Nucleus accumbens (tissue), 56 donors: ENCODE measurements at places on chromosomes 6 and 20.
A peak's percentile ranks its signal among the peaks of the same experiment; 100 is the strongest.

DNA sequence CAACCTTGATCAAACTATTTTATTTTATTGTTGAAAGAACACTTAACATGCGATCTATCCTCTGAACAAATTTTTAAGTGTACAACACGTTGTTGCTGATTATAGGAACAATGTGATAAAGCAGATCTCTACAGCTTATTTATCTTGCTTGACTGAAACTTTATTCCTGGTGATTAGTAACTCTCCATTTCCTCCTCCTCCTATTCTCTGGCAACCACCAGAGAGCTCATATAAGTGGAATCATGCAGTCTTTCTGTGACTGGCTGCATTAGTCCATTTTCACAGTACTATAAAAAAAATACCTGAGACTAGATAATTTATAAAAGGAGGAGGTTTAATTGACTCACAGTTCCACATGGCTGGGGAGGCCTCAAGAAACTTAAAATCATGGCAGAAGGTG lies 218.1 kb downstream of the LRFN2 start:
- DNase-seq = no peak

DNA sequence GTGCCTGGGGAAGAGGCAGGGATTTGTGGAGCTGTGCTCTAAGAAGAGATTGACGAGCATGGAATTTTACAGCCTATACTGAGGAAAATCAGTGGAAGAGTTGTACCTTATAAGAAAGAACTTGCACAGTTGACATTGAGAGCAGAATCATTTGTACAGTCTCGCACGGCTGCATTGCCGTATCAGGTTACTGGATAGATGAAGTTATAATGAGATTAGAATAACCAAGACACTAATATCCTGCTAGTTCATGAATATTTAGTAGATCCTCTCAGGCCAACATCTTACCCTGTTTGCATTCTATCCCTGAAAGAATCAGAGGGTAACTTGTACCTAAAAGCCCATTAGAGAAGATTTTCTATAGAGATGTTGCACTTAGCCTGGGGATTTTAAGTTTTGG lies 447.1 kb downstream of the PREX1 start:
- no peak for DNase-seq

DNA sequence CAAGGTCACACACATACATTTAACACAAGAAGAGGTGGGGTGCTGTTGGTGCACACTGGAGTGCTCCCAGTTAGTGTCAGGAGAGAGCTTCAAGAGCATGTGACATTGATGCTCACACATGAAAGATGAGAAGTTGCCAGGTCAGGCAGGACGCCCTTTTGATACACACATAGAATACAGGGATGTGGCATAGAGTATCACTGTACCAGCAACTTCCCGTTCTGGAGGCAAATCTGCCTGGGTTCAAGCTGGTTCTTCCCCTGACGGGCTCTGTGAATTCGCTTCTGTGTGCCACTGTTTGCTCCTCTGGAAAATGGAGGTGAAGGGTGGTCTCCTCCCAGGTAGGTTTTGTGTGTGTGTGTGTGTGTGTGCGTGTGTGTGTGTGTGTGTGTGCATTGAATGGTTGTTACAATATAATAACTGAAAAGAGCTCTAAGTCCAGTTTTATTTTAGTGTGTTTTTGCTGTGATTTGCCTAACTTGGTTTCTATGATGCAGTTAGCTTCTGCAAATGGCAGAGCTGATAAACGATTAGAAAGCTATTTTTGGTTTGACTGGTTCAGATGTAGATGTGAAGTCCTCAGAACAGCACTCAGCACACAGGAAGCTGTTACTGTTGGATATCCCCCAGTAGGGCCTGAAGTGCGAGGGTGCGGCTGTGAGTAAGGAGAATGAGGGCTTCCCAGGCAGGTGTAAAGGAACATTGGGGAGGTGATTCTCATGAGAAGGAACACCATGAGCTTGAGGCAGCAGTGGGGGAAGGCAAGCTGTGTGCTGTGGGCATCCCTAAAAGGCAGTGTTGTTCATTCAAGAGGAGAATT lies 53.4 kb downstream of the HIVEP1 start:
- DNase-seq = no peak

DNA sequence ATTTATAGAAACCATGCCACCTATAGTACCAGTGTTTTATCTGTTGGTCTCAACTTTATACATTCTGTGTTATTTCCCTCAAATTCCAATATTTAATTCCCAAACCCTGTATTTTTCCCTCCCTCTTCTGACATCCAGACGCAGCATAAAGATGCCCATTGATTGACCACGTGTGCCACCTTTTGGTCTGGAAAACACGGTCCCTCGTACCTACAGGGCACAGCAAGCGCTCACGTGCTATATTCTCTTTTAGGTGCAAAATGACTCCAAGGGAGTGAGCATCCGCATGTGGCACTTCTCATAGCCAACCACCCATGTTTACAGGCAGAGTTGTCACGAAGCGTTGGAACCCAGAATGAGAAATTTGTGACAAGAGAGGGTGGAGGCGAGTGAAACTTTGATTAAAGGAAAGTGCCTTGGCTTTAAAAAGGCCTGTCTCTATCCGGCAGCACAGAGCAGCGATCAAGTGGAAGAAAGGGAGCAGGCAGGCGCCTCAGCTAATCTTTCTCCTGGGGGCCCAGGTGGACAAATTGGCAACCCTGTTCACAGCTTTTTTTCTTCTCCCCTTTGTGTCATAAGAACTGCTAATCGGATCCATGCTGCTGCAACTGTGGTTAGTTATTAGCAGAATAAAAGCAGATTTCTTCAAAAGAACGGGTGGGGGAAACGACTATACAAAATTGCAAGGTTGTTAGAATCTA lies 225.9 kb downstream of the TMEM242 start:
- DNase-seq = no peak

DNA sequence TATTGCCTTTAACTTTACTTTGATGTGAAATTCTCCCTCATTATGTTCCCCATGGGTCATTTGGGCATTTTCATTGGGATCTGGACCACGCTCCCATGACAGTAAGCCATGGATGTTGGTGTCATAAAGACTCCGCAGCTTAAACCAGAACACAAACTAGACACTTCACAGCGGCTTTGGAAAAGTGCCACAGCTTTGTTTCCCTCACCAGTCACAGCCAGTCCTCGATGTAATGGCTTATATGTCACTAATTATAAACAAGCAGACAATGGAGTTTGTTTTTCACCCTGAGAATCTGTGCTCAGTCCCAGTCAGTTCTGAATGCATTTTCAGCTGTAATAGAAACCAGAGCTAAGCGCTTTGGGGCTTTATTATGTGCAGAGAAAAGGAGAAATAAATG lies 23.2 kb upstream of the DAAM2 start:
- DNase-seq = peak; percentile 70

GRCh38 chr6:147063469-147064031 lies 140.7 kb upstream of the STXBP5 start:
- DNase-seq = no peak

DNA sequence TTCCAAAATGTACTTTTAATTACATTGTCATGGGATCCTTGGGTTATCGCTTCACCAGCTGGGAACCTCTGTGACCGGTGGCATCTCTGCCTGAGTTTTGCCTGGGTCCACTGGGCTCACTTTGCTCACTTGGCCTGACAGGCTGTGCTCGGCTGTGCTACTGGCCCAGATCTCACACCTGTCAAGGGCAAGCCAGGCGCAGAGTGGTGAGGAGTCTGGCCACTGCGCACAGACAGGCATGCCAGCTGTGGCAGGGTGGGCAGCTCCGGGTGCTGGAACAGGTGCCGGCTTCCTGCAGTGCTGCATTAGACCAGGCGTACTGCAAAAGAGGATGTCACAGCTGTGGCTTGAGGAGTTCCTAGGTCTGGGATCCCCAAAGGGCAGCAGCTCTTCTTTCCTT lies 489.8 kb downstream of the TENT5A start:
- DNase-seq = no peak

DNA sequence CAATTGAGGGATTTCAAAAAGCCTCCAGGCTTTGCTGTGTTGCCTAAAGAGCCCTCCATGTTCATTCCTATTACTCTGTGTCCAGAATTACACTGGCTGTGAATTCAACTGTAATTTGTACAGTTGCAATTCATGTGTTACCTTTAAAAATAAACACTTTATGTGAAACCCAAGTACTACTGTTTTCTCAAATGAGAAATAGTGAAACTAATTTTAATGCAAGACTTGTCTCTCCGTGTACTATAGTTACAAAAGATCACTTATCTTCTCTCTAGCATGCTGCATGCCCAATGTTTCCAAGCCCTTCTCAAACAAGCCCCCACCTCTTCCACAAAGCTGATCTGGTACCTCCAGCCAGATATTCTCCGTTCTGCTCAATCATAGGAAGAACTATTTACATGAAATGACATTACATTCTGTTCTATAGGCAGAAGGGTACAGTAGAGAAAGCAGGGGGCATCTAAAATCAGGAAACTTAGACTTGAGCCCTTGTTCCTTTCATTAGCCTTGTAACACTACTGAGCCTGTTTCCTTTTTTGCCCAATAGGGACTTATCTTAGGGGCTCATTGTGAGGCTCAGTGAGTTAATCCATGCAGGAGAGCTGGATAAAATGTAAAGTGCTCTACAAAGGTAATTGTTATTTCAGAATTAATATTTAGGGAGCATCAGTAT lies 12.3 kb upstream of the COL9A1 start:
- no peak for DNase-seq

DNA sequence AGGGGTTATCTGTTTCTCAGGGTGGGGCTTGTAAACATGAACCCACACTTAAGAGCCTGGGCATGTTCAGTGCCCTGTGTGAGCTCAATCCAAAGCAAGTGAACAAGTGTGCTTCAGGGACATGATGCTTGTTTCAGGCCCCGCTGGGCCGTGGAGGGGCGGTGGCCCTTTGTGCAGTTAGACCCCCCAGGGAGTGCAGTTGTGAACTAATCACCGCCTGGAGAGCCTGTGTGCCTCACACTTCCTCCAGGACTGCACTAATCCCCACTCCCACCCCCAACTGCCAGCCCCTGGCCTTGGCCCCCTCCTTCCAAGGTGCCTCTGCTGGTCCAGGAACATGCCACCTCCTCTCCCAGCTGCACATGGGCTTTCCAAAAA lies 58.1 kb downstream of the RREB1 start:
- DNase-seq = no peak

- DNase-seq = no peak
Measured at GRCh38 chr6:150654608-150655007, 54.9 kb downstream of the PLEKHG1 start.

DNA sequence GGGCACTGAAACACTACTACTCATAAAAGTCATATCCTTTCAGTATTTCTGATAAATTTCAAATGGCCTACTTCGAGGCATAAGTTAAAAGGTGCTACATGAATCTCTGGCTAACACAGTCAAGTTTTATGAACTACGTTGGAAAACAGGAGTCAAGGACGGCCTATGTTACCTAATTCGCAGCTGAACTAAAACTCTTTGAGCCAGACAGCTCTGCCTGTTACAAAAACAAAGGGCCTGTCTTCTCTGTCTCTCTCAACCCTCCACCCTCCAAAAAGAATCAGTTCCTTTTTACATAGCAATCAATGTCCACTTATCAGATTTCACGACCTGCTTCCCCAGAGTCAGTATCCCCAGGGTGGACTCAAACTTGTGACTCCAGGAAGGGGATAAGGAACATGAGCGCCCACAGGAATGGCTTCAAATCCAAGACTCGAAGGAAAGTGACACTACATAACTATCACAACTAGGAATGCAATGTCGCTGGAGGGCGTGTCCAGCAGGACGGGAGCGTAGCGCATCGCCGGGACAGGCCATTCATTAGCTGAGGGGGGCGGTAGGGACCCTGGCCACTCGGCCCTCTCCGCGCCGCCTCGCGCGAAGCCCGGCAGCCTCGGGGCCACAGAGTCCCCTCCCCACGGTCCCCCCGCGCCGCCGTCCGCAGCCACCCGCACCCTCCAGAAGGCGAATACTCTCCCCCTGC lies 591 bp downstream of the IBTK start:
- peak; percentile 52 for DNase-seq

DNA sequence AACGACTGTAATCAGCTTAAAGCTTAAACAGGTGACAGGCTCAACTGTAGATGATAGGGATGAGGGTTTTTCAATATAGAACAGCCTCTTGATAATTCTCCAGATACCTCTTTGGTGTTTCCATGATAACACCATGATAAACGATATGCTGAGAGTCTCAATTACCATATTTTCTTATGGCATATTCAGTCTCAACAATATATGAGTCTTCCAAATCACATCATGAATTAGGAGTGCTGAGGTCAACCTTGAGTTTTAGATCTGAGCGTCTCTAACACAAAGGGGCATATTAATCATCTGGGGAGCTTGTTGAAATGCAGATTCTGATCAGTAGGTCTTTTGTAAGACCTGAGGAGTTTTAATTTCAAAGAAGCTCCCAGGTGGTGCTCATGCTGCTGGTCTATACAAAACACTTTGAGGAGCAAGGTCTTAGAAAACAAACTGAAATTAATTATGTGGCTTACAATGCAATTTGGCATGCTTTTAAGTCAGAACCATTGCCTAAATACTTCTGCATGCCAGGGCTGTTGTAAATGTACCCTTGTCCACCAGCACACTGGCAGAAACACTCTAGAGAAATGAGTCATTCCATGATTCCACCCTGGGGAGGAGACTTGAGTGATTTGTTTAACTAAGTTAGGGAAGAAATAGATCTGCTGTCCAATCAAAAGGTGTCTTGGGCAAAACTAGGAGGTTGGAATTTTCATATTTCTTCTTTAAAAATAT lies 49.6 kb downstream of the PTCHD4 start:
- no peak for DNase-seq

- peak; percentile 55 for DNase-seq
Measured at GRCh38 chr20:20824924-20825584, 112.6 kb upstream of the RALGAPA2 start.

- DNase-seq = no peak
Measured at GRCh38 chr6:71446470-71446869, 157.9 kb downstream of the OGFRL1 start.

DNA sequence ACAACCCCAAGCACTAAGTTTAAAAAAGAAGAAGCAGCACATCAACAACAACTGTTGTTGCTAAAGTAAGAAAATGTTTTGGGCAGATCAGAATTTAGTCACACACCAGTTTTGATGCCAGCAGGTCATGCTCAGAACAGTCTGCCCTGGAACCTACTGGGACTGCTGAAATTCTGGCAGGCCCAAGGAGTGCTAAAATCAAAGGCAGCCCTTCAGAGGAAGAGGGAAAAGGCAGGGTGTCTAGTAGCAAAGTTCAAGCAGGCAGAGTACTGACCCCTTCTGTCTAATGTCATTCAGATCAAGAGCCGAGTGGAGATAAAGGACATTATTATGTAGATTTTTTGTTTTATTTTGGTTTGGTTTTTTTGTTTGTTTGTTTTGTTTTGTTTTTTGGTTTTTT lies 96.6 kb upstream of the LOC128125822 start:
- no peak for DNase-seq
